ENCODE measurements at places on chromosomes 7 and 10.

- DNase-seq = no peak
These were observed 71.2 kb downstream of the ADCYAP1R1 start for GRCh38 chr7:31123321-31123720.

DNA sequence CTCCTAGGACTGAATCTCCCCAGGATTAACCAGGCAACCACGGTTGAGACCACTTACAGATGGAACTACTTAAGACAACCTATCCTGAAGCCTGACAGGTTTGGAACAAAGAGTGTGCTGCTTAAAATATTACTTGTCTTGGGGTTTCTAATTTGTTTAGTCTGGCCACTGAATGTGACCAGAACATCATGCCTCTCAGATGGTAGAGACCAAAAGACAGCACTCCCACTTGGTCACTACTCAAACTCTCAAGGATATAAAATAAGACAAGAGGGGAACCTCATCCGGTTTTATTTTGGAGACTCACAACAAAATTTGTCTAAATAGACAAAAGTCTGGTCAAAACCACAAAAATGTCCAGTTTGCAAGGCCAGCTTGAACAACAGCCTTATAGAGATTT, 15.3 kb downstream of the MRPL32 start:
- no peak for DNase-seq

DNA sequence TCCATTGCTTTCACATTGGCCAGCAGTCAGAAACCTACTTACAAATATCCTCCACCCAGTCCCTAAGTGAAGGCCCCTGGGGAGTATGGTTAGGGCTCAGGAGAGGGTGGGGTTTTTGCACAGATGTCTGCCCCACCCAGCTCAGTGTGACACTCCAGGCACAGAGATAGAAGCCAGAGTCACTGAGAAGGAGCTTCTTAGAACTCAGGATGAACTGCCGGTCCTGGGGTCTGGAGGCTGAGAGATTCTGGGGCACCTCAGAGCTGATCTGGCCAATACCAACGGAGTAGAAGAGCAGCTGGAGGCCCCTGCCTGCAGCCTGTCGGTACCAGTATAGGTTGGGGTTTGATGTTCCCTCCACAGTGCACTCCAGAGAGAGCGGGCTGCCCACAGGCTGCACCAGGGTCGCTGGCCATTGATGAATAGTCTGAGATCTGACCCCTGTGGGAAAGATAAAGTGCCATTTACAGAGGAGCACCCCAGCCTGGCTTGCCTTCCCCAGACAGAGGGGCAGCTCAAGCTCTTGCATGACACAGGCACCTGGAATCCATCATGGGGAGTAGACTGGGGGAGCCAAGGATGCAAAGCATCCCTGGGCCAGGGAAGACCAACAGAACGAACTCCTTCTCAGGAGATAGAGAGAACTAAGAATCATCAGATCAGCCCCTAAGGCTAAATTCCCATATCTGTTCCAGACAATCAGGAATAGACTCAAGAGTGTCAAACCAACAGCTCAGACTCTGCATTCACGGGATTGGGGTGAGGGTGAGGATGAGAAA, 41.9 kb downstream of the PRSS2 start:
- no peak for DNase-seq

- DNase-seq = no peak
These were observed 2.9 kb upstream of the TMEM72 start for GRCh38 chr10:44908066-44908749.

GRCh38 chr7:23633417-23633816, 36.2 kb downstream of the CCDC126 start:
- DNase-seq = no peak

- no peak for DNase-seq
These were observed 243.9 kb downstream of the SNX10 start for GRCh38 chr7:26535483-26536007.

DNA sequence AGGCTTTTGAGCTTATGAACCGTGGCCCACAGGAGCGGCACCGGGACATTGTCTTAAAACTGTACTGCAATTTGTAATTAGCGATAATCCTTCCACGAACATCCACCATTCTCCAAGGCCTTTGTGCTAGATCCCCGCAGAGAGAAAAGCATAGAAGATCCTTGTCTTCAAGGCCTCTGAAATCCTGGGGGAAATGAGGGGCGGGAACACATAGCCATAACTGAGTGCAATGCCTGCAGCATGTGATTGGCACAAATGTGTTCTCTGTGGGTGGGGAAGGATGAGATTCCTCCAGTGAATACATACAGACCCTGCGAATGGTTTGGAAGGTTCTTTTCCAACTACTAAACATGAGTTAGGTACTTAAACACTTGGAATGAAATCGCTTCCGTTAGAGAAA, 25.9 kb upstream of the PROSER2 start:
- no peak for DNase-seq

- no peak for DNase-seq
These were observed 463 bp upstream of the UPP1 start for GRCh38 chr7:48088559-48089045.

DNA sequence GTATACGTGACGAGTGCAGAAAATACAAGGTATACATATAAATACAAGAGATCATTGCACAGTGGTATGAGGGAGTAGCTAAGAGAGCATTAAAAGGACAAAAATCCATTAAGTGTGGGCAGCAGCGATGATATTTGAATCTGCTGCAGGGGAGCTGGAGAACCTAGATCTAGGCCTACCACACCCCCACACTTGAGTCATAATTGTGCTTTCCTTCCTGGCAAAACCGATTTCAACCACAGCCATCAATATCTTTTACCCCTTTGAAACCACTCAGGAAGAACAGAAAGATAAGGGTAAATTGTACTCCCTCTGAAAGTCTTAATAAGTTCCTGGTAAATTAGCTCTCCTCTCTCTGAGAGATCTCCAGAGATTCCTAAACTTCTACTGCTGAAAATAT, 345.0 kb downstream of the SORCS1 start:
- DNase-seq = no peak

DNA sequence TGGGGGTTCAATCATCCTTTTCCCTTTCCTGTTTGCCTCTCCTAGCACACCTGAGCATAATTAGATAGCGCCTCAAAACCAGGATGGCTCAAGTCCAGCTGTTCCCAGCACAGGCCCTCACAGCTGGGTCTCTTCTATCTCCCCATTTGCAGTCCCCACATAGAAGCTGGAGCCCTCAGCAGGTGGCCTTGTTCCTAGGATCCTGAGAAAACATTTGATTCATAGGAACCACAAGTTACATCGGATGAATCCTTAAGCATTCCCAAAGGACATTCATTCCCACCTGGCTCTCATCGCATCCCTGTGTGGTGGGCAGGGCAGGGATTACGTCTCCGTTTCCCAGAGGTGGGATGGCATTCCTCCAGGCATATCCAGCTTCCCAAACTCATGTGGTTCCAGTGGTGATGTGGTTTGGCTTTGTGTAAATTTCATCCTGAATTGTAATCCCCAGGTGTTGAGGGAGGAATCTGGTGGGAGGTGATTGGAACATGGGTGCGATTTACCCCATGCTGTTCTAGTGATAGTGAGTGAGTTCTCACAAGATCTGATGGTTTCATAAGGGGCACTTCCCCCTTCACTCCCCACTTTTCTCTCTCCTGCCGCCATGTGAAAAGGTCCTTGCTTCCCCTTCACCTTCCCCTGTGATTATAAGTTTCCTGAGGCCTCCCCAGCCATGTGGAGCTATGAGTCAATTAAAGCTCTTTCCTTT, 49.8 kb upstream of the LEP start:
- DNase-seq = no peak

GRCh38 chr7:1591876-1592275, 22.0 kb upstream of the PSMG3 start:
- no peak for DNase-seq
